ENCODE measurements at places on chromosomes 11 and 22. TPM values are rescaled to one million over a fixed set of nuclear protein-coding genes. Genes with fewer than 3 reads are reported as not detected.

ADAMTS15 gene
- polyA plus RNA-seq = 0.08 TPM

VSTM5 gene
- polyA plus RNA-seq = not detected

SYCE3 gene
- not detected for polyA plus RNA-seq

GGTLC3 gene
- polyA plus RNA-seq = not detected

- DNase-seq = peak; percentile 19
Measured at GRCh38 chr11:27350511-27350910, 12.5 kb downstream of the CCDC34 start.

DNA sequence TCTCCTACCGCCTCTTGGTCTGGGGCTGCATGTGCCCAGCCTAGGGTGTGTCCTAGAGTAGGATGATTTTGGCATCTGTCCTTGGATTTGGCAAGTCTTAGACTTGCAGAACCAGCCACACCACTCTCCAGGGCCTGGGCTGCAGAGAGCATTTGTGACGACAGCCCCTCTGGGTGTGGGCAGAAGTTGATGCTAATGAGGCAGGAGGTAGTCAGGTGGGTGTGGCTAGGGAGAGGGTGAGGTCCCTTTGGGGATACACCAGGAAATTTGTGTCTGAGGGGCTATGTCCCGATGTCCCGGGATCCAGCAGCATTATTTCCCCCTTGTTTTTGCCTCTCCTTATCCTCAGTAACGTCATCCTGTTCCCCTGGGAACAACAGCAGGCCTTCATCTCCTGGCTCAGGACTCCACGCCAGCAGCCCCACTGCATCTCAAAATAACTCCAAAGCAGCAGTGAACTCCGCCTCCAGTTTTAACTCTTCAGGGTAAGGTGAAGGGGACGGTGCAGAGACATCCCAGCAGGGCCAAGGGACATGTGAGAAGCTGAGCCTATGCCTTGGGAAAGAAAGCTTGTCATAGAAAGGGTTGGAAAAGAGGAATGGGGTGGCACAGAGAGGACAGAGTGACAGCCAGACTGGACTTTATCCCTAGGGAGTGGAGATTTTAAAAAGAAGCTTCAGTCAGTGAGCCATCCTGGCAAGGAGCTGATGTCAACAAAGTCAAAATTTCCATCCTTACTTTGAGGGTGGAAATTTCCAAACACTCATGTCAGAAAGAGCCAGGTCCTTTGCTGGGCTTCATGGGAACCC lies 8.0 kb upstream of the TLCD5 start:
- DNase-seq = no peak

DNA sequence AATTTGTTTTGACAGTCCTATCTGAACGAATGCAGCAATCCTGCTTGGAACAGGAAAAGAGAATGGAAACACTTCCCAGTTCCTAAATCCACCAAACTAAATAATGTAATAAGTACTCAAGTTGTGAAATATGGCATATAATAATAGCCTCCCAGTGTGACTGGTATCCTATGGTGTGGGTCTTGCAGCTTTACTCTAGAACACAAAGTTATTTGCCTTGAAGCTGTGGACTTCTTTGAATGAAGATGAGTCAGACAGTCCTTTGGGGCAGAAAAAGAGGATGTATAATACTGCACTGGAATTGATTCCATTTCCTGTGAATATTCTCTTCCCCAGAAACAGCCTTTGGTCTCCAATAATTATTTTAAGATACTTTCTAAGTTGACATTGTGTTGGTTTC lies 887.0 kb downstream of the KCNA4 start:
- peak; percentile 18 for DNase-seq

DNA sequence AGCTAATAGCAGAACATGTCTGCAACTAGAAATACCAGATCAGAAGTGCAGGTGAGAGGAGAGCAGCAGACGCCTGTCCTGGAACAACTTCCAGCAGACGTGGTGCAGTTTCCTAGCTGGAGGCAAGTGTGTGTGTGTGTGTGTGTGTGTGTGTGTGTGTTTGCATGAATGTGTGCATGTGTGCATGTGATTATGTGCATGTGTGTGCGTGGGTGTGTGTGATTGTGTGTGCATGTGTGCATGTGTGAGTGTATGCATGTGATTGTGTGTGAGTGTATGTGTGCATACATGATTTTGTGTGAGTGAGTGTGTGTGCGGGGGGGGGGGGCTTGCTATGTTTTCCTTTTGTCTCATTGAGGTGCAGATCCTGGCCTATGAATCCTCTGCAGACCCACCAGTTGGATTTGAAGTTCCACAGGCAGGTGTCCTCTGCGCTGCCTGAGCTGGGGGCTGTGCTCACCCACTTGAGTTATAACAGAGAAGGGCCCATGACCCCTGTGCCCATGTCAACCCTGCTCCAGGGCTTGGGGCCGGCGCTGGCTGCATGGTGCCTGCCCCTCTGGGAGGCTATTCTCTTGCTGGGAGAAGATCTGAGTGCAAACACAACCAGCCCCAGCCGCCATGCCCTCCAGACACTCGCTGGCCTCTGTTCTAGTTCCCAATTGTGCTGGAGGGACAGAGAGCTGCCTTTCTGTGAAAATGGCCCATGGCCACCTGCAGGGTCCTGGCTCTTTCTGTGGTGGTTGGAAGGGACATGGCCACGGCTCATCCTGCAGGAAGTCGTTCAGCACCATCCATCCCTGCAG lies 821.3 kb downstream of the BRD1 start:
- no peak for DNase-seq

DNA sequence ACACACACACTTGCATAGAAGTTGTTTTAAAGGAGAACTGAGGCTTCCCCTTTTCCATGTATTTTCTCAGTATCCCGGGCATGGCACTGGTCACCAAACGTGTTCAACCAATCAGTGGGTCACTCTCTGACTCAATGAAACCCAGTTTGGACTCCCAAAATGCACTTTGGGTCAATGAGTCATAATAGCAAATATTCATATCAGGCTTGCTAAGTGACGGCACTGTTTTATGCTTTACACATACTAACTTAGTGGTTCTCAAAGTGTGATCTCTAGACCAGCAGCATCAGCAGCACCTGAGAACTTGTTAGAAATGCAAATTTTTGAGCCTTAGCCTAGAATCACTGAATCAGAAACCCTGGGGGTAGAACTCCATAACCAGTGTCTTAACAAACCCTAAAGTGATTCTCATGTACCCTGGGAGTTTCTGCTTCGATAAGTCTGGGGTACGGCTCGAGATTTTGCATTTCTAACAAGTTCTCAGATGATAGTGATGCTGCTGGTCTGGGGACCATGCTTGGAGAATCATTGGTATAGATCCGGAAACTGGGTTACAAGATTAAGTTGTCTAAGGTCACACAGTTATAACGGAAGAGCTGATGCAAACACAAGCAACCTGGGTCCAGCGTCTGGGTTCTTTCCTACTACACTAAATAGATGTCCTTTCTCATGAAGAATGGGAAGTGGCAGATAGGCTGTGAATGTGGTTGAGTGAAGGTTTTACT lies 35.6 kb downstream of the ETS1 start:
- DNase-seq = no peak

DNA sequence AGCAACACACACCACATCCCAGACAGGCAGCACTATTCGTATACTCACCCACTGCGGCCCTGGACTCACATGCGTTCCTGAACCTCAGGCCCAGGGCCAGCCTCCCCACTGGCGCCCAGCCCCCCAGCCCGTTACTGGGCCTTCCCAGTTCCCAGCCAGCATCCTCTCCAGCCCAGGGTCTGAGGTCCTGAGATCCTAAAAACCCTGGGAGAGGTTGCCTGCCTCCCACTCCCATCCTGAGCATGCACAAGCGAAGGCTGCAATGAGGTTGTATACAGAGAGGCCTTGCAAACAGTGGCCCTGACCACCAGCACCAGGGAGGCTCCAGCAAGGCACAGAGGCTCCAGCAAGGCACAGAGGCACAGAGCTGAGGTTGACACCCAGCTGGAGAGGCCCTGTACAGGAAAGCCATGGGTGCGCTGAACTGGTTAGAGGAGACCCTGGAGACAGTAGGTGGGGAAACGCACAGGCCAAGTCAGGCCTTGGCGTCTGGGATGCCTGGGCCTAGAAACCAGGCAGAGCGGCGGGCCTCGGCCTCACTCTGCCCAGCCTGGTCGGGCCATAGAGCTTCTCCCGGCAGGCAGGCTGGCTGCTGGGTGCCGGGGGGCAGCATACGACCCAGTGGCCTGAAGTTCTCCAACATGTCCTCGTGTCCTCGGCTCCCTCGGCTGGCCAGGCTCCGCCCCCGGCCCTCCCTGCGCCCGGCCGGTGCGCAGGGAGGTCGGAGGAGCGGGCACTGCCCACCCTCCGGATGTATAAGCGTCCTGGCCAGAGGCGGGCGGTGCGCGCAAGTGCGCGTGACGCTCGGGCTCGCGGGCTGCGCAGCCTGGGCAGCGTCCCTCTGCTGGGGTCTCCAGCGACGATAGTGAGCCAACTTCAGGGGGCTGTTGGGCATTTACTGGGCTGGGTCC lies 2.3 kb upstream of the TBX1 start:
- no peak for DNase-seq

DNA sequence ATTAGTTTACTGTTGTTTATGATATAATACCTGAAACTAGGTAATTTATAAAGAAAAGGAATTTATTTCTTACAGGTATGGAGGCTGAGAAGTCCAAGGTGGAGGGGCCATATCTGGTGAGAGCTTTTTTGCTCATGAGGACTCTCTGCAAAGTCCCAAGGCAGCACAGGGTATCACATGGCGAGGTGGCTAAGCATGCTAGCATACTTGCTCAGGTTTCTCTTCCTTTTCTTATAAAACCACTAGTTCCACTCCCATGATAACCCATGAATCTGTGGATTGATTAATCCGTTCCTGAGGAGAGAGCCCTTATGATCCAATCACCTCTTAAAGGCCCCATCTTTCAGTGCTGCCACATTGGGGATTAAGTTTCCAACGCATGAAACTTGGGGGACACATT lies 82.7 kb downstream of the PHF21A start:
- no peak for DNase-seq

GRCh38 chr11:81892770-81893635 lies 840.7 kb downstream of the FAM181B start:
- DNase-seq = no peak

All from endothelial cell of umbilical vein (primary cell).